ENCODE measurements at places on chromosomes 1 and 21.

GRCh38 chr21:14259747-14260146 lies 43.8 kb downstream of the RBM11 start:
- no peak for DNase-seq

DNA sequence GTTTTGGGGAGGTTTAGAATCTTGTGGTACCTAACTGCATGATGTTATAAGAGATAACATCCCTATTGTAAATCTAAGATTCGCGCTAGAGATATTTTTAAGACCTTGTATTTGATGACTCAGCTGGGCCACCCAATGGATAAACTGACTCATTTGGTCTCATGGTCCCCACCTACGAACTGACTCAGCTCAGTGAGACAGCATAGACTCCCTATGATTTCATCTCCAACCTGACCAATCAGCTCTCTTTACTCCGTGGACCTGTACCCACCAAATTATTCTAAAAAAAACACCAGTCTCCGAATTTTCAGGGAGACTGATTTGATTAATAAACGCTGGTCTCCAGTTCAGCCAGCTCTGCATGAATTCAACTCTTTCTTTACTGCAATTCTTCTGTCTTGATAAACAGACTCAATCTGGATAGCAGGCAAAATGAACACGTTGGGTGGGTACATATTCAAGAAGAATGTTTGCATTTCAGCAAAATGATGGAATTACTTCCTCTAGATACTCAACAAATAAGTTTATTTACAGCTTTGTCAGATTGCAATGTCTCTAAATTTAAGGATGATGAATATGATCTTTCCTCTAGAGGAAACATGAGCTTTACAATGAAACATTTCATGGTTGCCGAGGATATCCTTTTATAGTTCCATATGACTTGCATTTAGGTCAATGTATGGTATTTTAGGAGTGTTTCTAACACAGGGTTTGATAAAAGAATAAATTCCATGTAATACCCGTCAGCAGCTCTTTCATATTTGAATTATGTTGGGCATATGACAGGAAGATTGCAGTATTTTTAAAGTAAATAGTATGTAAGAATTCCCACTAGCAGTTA lies 516.6 kb upstream of the RGS18 start:
- DNase-seq = no peak

DNA sequence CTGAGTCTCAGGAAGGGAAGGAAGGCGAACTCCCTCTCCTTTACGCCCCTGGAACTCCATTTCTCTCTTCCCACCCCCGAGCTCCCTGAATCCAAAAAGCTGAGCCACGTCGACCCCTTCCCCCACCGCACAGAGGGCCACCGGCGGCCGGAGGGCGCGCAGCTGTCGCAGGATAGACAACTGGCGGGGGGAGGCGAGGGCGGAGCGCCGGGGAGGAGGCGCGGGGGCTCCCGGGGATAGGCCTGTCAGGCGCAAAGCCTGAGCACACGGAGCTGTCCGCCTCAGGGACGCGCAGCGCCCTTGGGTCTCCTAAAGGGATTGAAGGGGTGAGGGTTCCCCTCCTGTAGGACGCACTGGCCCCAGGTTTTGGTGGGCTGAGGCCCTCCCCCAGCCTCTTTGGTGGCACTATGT lies 752 bp upstream of the ACTA1 start:
- DNase-seq = no peak

DNA sequence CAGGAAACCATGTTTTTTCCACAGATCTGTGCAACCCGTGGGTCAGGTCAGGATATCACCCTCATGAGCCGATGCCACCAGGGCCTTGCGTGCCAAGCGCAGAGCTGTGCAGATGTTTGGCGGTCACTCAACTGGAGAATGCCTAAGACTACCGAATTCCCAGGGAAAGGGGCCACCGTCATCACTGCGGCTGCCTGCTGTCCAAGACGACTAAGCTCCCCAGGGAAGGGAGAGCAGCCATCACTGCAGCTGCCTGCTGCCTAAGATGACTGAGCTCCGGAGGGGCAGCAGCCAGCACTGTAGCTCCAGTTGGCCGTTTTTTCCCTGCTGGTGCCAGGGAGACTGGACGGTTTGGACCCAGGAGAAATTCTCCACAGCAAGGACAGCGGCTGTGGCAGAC lies 31.1 kb downstream of the AKT3 start:
- DNase-seq = no peak

DNA sequence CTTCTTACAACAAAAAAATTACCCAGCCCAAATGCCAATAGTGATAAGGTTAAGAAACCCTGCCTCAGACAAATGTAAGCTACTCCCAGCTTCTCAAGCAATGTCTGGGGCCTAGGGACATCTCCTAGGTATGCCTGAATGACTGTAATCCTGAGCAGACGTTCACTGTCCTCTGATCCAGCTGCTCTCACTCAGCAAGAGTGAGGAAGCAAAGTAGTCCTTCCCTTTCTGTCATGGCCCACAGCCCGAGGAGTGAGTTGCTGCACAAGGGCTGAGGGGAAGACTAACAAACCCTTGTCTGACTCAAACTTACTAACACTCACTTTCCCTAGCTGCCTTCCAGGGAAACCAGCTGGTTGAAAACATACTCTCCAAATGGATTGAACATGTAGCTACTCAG lies 124.9 kb upstream of the TNFSF4 start:
- no peak for DNase-seq

DNA sequence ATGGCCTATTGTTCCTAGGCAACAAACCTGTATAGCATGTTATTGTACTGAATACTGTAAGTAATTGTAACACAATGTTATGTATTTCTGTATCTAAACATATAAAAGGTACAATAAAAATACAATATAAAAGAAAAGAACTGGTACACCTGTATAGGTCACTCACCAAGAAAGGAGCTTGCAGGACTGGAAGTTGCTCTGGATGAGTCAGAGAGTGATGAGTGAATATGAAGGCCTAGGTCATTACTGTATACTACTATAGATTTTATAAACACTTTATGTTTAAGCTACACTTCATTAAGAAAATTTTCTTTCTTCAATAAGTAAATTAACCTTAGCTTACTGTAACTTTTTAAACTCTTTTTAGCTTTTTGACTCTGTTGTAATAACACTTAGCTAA lies 559.9 kb downstream of the PLPP3 start:
- DNase-seq = no peak

GRCh38 chr1:231636157-231636556 lies 9.6 kb downstream of the DISC1 start:
- no peak for DNase-seq

DNA sequence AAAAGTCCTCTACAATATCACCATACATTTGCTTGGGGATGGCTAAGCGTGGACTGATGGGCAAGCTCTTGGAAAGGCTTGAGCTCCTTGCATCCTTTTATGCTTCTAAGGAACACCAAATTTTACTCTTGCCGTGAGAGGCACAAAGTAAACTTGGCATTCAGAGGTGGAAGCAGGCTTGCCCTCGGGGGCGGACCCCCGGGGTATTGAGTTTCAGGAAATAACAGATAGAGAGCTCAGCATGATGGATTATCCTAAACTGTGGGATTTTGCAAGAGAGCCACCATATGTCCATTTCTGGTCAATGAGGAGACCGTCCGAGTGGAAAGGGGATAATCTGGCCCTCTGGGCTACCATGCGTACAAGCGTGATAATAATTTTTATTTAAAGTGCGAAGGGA lies 14.0 kb downstream of the IFI16 start:
- DNase-seq = no peak

GRCh38 chr1:94819945-94820746 lies at the start of gene SLC44A3:
Gene SLC44A3, plus strand, starts transcription at chr1:94820357. Its CDS starts 95 bp downstream, at chr1:94820452.
- peak; percentile 13 for DNase-seq

- DNase-seq = no peak
Observed at GRCh38 chr1:212683357-212683722, 16.3 kb downstream of the BATF3 start.

GRCh38 chr1:6212193-6212959 lies 6.5 kb downstream of the RNF207 start:
- DNase-seq = no peak

GRCh38 chr1:5389101-5389885 lies 602.9 kb downstream of the NPHP4 start:
- no peak for DNase-seq

GRCh38 chr1:150281221-150281757 lies 1.1 kb upstream of the CIART start:
- DNase-seq = peak; percentile 20

DNA sequence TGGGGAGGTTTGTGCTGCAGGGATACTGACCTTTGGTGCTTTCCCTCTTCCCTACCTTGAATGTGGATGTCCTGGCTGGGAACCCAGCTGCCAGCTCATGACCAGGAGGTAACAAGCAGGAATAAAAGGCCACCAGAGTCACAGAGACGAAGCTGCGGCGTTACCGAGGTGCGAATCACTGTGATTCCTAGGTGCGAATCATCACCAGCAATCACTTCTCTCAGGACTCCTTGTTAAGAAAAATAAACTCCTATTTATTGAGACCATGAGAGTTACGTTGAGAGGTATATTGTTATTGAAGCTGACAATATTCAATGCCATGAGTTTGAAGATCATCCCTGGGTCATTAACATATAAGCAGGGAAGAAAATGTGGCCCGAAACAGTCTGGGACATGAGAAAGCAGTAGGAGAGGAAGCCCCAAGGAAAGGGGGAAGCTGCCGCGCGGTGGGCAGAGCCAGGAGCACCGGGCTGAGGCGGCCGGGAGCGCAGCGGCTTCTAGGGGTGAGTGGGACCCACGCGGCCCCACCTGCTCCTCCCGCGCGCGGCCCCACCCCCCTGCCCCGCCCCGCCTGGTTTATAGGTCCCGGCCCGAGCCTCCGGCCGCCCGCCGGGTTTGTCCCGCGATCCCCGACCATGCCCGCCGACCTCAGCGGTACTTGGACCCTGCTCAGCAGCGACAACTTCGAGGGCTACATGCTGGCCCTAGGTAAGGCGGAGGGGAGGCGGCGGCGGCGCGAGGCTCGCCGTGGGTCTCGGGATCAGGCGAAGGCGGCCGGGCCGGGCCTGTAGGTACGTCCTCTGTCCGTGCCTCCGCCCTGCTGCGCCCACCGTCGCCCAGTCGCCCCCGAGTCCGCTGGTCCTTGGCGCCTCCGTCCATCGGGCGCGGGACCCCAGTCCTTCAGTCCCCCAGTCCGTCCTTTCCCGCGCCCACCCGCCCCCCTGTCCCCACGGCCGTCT lies at the start of gene RBP7:
RBP7 (plus strand) TSS at position 605 of the 959 bp plus-strand sequence; CDS start at position 636, 31 bp downstream.
- DNase-seq = no peak

- no peak for DNase-seq
Observed at GRCh38 chr1:157364612-157365011, 187.7 kb downstream of the FCRL5 start.

- no peak for DNase-seq
Observed at GRCh38 chr1:109931911-109932636, 21.4 kb downstream of the CSF1 start.

DNA sequence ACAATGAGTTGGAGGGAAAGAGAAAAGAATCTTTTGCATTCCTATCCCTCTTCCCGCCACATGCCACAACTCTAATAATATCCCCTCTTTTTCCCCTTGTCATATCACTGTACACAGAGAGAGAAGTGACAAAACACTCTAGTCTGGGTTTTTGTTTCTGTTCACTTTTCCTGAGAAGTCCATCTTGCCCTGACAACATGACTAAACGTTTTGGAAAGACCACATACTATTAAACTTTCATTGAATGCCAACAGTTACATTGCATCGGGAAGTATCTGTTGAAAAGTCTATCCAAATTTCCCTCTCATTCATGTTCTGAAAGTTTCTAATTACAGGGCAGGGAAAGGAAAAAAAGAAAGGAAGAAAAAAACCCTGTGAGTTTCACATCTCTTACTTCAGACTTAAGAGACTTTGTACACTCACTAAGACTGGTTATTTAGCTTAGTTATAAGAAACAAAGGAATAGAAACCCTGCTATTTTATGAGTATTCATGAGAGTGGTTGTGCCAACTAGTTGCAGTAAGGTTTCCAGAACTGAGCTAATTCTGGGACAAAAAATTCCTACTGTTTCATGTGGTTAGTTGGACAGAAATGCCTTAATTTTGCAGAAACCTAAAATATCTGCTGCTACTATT lies 16.9 kb downstream of the PLA2G4A start:
- DNase-seq = no peak

DNA sequence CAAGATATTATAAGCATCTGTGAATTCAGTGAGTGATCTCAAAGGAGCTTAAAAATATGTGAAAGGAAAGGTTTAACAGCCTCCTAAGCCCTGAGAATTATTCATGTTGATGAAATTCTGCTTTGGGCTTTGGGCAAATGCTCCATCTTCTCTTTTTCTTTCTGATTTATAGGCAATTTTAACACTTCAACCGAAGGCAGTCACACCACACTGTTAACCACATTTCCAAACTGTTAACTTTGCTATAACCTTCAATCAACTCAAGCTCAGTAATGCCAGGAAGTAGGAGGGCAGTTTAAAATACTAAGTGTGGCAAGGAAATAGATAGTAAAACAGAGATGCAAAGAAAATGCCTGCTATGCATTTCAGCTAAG lies 54.4 kb upstream of the NEK7 start:
- no peak for DNase-seq

DNA sequence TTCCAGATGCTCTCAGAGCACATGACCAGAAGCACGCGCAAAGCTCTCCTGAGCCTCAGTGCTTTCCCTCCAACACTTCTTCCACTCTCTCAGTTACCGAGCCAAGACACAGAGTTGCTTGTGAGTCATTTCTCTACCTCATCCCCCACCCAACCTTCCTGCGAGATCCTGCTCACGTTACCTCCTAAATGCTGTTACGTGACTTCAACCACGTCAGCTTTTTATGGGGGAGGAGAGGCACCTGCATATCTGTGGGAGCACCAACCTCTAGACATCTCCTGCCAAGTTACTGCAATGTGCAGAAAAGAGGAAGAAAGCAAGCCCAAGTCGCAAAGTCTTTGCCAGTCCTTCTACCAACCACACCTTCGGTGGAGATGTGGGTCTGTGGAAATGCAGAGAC lies 27.2 kb upstream of the ERG start:
- no peak for DNase-seq

- no peak for DNase-seq
Observed at GRCh38 chr1:109817881-109818270, 54.2 kb upstream of the EPS8L3 start.

GRCh38 chr1:24644100-24644384 lies 940 bp downstream of the SRRM1 start:
- no peak for DNase-seq

DNA sequence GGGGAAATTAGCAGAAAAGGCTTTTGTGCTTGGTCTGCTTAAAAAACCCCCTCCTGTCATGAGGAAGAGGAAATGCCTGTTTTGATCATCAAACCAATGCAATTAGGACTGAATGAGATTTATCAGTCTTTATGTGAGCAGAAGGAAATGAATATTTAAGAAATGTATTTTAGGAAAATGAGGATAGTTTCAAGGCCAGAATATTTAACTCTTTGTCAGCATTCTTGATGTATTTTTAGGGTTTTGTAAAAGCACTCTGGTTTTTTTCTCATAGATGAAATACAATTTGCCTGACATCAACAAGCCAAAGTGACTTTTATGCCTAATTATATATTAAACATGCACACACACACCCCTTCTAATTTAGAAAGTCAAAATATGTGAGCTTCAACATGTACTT lies 213.8 kb downstream of the GRIK1 start:
- DNase-seq = no peak

DNA sequence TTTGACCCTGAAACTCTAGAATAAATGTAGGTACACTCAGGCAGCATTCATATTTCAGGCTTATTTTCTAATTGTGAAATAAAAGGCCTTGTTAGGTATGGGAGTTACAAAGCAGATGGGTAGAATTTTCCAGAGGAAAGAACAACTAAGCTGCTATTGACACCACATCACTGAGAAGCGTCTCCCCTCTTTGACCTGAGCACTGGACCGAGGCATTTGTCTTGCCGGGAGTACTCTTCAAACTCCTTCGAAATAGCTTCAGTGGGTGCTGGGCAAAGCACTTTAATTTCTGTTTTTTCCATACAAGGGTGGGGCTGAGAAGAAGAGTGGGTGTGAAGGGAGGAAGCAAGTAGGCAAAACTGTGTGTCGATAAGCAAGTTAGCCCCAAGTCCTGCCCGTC lies 36.4 kb downstream of the ABCA4 start:
- DNase-seq = no peak
